ENCODE measurements at places on chromosomes 2 and 18.

DNA sequence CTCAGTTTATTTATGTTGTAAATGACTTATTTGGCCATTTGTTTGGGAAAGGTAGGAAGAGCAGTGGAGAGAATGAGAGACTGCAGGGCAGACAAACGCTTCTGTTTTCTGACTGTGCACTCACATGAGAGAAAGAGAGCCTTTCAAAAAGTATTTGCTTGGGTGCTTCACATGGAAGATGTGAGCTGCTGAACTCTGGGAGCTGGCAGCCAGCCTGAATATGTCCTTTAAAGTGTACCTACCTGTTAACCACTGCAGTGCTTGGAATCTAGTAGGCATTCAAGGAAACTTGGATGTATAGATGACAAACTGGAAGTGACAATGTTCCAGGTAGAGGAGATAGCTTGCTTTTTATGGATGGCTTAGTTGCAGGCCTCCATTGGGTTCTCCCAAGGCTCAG lies 68.8 kb downstream of the PTPRM start:
- no peak for DNase-seq

DNA sequence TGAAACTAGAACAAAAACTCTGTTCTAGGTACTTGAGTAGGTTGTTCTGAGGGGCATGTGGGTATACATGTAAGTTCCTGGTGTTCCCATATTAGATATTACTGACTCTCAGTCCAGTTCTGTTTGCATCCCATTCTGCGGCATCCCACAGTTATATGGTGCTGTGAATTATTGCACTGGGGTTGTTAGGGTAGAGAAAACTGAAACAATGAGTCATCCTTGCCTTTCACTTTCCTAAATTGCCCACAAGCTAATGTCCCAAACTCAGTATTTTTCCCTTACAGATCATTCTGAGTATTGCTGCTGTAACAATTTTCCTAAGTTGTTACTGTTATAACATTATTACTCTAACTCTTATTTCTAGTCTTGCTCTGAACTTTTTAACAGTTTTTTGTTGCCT lies 3.0 kb downstream of the WDR75 start:
- no peak for DNase-seq

DNA sequence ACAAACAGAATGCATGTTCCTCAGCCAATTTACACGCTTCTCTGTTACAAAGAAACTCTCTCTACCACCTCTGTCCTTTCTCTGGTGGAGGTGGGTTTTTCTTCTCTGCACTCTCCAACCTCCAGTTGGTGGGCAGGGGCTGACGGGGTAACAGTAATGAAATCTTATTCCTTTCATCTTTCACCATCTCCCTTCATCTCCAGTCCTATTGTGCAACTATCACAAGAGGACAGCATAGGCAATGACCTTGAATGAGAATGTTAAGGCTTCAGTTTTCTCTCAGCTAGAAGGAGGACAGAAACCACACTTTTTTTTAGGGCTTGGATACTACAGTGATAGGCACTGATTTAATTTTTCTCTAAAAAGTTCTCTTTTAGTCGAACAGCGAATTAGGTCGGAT lies 81.7 kb upstream of the NEUROD1 start:
- no peak for DNase-seq

DNA sequence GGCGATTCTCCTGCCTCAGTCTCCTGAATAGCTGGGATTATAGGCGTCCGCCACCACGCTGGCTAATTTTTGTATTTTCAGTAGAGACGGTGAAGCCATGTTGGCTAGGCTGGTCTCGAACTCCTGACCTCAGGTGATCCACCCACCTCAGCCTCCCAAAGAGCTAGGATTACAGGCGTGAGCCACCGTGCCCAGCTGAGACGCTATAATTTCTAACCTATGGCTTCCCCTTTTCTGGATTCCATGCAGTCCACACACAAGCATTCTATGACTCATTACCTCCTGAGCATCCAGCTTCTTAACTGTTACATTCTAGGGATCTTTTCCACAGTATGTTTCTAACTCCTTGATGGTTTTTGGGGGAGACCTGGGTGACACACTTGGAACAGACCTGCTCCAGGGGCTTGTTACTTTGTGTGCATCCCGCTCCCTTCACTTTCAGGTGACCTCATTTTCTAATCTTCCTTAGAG lies 11.8 kb upstream of the KCMF1 start:
- no peak for DNase-seq

GRCh38 chr2:49067971-49068370 lies 86.3 kb downstream of the FSHR start:
- DNase-seq: no peak
